ENCODE measurements at places on chromosomes 4 and X.

- no peak for DNase-seq
Observed at GRCh38 chrX:102930990-102931756, 5.9 kb upstream of the RAB40AL start.

- DNase-seq = peak; percentile 25
Observed at GRCh38 chr4:155787113-155787710, 28.4 kb downstream of the GUCY1B1 start.

DNA sequence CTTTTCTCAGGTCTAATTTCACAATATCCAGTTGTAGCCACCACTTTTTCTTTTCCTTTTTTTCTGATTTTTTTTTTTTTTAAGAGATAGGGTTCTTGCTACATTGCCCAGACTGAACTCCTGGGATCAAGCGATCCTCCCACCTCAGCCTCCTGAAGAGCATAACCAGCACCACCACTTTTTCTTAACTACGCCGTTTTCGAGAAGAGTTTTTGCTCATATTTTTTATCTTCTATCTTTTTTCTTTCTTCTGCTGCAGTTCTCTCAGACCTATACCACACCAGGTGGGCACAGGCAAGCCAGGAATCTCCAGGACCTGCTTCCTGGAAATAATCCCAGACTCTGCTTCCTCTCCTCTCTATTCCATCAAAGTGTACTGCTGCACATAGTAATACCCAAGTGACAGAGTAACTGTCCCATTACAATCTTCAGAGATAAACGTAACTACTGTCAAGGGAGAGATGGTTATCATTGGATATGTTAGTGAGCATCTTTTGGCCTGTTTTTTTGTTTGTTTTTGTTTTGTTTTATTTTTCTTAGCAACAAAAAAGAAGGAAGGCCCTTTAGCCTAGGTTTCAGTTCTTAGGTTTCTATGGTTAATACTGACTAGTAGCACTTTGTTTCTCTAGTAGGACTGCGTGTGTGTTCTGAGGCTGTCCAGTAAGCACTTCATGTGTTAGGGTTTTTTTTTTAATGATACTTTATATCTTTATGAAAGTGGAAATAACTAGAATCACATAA lies 59.2 kb upstream of the TXK start:
- DNase-seq = peak; percentile 23

DNA sequence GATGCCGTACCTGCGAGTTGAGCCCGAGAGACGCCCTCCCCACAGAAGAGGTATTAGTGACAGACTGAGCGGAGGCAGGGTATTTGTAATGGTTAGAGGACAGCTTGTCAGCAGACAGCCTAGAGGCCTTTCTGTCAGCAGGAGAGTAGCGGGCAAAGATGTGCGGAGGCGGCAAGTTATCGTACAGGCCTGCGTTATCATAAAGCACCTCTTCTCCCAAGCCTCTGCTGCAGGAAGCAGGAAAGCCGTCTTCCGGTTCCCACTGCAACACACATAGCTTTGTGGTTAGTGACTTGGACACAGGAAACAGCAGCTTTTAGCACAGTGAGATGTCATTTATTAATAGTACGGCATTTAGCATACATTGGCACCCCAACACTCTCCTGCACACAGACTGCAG lies 158.3 kb downstream of the AFAP1 start:
- no peak for DNase-seq

GRCh38 chr4:160869899-160870298 lies 1293.9 kb downstream of the FSTL5 start:
- DNase-seq = no peak

GRCh38 chr4:236028-236427 lies 69.2 kb downstream of the ZNF732 start:
- no peak for DNase-seq

DNA sequence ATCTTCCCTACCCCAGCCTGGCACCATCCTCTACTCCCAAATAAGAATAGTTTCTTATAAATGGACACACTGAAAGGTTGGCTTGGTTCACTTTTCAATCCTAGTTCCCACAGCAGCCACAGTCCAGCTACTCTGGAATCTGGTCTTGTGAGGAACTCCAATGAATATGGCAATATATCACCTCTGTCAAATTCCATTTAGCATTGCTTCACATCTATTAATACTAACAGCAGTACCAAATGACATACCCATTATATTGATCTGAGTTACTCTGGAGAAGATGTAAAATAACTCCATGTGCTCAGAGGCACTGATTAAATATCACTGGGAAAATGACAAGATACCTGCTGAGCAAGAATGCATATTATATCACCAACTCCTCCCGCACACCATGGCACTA lies 8.6 kb downstream of the OPHN1 start:
- DNase-seq = no peak

DNA sequence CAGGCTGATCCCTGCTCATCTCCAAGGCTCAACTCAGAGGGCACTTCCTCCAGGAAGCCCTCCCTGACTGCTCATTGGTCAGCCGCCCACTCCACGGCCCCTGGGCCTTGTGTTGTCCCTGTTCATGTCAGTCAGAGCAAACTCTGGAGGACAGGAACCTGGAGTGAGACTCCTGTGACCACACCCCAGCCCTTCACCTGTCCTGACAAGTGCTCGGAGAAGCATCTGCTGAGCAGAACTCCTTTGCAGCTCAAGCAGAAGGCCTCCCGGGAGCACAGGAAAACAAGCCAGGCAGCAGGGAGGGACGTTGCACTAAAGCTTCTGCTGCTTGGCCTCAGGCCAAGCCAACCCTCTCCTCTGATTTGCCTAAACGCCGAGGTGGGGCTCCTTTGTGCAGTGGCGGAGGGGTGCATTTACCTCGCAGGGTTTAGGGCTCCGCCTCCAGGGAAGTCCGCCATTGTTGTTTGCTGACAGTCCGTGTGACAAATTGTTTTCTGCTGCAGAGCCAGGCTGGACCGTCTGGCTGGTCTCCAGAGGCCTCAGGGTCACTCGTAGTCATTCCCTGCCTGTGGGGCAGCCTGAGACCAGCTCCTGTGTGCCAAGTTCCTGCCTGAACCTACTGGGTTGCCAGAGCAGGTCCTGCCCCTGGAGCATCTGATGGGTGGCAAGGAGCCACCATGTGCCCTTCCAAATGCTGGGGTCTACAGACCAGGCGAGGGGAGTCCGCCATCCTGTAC lies 61.8 kb downstream of the C4orf50 start:
- DNase-seq = peak; percentile 99

- no peak for DNase-seq
Observed at GRCh38 chr4:62156205-62156604, 956.1 kb downstream of the ADGRL3 start.

DNA sequence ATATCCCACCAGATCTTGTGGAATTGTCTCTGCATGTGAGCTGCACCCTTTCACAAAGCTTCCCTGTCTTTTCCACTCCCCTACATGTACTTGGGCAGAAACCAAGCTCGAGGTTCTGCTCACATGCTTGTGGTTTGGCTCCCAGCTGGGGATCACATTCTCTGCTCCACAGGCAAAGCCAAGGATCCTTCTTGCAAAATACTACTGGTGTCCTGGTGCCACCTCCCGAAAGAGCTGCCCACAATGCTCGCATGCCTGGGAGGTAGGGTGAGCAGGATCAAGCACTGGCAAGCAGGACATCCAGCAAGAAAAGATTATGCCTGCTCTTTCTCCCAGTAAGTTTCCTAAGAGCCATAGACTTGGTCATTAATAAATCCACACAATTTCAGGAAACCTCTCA lies 45.1 kb upstream of the PPARGC1A start:
- no peak for DNase-seq

- DNase-seq = no peak
Observed at GRCh38 chr4:71377561-71377960, 38.7 kb downstream of the SLC4A4 start.

DNA sequence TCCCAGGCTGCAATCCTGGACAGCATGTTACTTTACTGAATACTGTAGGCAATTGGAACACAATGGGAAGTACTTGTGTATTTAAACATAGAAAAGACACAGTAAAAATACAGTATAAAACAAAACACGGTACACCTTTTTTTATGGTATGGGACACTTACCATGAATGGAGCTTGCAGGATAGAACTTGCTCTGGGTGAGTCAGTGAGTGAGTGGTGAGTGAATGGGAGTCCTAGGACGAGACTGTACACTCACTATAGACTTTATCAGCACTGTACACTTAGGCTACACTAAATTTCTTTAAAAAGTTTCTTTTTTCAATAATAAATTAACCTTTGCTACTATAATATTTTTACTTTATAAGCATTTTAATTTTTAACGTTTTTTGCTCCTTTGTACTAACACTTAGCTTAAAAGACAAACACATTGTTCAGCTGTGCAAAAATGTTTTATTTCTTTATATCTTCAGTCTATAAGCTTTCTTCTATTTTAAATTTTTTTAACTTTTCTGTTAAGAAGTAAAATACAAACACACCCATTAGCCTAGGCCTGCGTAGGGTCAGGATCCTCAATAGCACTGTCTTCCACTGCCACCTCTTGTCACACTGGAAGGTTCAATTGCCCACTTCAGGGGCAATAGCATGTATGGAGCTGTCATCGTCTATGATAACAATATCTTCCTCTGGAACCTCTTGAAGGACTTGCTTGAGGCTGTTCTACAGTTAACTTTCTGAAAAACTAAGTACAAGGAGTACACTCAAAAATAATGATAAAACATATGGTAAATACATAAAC lies 293.5 kb upstream of the FSTL5 start:
- DNase-seq = no peak

DNA sequence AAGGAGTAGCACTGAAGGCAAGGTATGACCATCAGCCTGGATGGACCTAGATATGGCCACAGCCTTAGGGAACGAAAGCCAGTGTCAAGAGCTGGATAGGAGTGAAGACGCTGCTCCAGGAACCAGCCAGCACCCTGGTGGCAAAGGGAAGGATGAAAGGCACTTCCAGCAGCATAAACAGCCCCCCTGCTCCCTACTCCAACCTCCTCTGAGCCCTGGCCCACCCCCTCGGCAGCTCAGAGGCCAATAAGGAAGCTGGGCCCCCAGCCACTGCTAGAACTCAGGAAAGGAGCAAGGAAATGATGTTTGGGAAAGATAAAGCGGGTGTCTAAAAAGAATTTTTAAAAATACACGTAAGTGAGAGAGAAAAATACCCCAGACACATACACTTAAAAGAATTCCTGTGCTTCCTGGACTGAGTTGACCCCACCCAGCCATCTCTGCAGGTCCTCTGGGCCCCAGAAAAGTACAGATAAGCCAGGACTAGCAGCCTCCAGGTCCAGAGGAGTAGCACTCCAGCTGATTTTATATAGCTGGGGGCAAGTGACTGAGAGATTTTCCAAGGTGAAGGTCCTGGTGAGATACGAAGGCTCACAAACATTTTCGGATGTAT lies 170.4 kb downstream of the SHROOM4 start:
- DNase-seq = no peak

DNA sequence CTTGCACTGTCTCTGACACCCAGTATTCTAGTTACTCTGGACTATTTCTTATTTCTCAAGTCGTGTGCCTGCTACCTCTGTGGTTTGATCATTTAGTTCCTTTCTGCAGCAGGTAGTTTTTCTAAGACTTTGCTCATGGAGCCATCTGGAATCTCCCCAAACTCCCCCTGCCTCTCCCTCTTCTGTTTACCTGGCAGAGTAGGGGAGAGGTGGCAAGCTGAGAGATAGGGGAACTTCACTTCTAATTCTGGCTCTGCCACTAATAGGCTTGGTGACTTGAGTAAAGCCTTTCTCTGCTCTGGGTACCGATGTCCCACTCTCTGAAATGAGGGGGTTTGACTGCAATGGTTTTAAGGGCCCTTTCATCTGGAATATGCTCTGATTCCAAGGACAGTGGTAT lies 141.3 kb downstream of the CPEB2 start:
- DNase-seq = no peak

- peak; percentile 12 for DNase-seq
Observed at GRCh38 chr4:185165605-185166063, 22.6 kb downstream of the SLC25A4 start.

- peak; percentile 40 for DNase-seq
Observed at GRCh38 chr4:153166716-153167501, 37.3 kb upstream of the TRIM2 start.

DNA sequence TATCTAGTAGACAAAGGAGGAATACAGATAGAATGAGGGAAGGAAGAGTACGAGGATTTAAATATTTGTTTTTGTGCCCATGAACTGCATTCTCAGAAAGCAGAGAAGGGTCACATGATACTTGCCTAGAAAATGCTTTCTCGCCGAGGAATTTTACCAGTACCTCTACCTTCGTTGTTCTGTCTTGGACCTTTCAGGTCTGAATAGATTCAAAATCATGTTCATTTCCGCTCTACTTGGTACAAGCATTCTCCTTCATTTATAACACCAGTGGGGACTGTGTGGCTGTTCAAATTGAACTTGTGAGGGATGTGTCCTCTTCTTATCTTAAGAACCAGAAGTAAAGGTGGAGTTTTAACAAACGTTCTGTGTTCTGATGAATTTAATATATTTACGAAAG lies 1.9 kb downstream of the USP38 start:
- peak; percentile 19 for DNase-seq

DNA sequence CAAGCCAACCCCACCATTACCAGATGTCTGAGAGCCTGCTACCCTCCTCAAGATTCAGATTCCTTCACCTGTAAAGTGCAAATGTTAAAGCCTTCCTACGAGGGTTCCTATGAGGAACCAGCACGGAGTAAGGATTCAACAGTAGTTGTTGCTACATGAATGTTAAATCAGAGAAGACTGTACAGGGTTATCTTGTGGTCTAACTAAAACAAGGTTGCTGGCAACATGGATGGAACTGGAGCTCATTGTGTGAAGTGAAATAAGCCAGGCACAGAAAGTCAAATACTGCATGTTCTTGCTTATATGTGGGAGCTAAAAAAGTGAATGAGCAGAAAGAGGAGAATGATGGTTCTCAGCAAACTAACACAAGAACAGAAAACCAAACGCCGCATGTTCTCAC lies 238.6 kb downstream of the DCTD start:
- DNase-seq = no peak

GRCh38 chr4:186839122-186840037 lies 115.7 kb upstream of the FAT1 start:
- no peak for DNase-seq

DNA sequence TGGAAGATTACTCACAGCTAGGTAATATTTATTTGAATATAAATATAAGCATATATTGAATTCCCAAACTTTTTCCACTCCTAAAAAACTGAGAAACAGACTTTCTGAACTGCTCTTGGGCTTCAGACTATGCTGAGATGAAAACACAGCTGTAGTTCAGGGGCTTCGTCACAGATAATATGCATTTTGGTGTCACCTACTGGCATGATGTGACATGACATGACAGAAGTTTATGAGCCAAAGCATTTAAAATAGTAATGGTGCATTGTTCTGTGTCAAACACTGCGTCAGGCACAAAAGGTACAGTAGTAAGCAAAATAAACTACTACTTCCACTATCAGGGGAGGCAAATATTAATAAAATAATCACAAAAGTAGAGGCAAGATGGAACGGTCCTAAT lies 171.3 kb downstream of the BTC start:
- peak; percentile 11 for DNase-seq

GRCh38 chr4:91116861-91117260 lies 989.7 kb downstream of the CCSER1 start:
- peak; percentile 31 for DNase-seq

GRCh38 chrX:24243692-24244091 lies 70.2 kb downstream of the SUPT20HL2 start:
- no peak for DNase-seq

DNA sequence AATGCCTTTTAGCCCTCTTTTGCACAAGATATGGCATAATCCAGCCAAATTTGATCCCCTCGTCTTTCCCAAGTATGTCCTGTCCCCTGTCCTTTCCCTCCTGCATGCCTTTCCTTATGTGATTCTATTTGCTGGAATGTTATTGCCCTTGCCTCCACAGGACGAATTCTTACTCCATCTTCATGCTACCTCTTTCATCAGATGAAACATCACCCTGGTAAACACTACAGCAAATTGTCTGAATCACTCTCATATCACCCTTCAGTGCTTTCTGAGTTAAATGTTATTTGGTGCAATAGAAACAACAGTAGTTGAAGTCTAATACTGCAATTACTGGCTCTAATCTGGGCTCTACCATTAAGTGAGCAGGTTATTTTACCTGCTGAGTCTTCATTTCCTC lies 52.2 kb upstream of the FAT1 start:
- no peak for DNase-seq

All from NCI-H69 (cell line).